NCI-H82 (cell line): ENCODE measurements at places on chromosomes 13 and 19.

GRCh38 chr13:37144661-37145060, 39.2 kb upstream of the CSNK1A1L start:
- no peak for DNase-seq

DNA sequence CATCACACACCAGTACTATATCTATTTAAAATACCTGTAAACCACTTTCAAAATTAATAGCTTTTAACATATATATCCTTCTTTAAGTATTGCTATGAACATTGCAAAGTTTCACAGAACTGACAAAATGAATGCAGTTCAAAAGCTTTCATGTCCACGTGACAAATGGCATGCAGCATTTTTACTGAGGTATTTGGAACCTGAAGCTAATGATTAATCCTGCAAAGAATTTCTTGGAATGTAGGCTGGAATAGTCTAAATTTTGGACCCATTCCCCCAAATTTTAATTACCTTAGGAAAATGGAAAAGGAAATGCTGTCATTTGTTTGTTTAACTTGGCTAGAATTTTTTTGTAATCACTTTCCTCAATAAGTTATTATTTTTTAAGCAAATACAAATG, 423.8 kb upstream of the GPC6 start:
- DNase-seq = no peak

GRCh38 chr19:32873247-32873959, 3.8 kb upstream of the SLC7A9 start:
- no peak for DNase-seq

DNA sequence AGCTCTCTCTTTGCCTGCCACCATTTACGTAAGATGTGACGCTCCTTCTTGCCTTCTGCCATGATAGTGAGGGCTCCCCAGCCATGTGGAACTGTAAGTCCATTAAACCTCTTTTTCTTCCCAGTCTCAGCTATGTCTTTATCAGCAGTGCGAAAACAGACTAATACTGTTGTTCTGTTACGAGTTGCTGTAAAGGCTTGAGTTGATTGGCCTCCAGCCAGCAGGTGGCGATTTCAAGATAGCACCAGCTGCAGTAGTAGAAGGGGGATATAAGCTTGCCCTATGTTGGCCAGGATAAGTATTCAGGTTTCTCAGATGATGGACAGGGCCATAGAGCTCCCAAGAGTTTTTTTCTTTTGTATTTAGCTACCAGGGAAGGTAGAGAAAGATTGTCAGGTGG, 385.5 kb downstream of the MZT1 start:
- DNase-seq = peak; percentile 22

- DNase-seq = no peak
These were observed 877.2 kb upstream of the PCDH20 start for GRCh38 chr13:62292714-62293480.

- DNase-seq = no peak
These were observed 81.4 kb downstream of the KCTD15 start for GRCh38 chr19:33878030-33878544.

DNA sequence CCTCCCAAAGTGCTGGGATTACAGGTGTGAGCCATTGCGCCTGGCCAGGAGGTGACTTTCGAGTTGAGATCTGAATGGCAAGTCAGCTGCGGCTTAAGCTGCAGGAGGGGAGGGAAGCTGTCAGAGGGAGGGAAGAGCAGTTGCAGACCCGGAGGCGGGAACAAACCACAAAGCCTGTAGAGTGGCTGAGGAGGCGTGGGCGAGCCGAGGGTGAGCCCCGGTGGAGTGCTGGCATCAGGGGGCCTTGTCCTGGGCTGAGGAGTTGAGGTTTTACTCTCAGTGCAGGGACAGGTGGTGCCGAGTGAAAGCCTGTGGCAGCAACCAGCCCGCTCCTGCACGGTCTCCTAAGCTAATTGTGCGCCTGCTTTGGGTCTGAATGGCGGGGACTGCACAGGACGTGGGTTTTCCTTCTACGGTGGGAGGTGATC, 24.2 kb downstream of the PPP1R37 start:
- DNase-seq = peak; percentile 76

DNA sequence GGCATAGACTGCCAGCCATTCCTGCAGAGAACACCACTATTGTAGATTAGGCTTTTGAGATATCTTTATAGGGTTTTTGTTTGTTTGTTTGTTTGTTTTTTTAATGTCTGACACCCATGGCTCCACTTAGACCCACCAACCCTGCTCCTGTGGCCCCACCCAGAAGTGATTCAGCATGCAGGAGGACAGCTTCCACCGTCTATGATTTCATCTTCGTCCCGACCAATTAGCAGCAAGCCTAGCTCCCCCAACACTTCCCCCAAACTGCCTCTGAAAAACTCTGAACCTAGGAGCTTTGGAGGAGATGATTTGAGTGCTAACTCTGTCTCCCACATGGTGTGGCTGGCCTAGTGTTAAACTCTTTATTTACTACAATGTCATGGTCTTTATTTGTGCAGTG, 108.3 kb upstream of the RXFP2 start:
- DNase-seq = no peak

GRCh38 chr13:41500511-41500910, 43.2 kb downstream of the RGCC start:
- DNase-seq = no peak

DNA sequence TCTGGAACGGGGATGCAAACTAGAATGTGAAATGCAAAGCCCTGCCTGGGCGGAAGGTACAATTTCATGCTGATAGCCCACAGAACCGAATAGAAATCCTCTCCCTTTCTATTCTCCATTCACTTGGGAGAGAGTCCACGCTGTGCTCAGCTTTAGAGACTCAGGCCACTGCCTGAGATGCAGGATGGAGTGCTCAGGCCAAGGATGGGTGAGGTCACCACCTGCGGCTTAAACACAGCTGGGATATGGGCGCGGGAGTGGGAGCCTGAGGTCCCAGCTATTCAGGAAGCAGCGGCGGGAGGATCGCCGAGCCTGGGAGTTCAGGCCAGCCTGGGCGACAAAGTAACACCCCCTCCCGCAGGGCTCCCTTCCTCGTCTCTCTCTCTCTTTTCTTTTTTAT, 446 bp upstream of the ZNF83 start:
- DNase-seq = peak; percentile 53

- peak; percentile 85 for DNase-seq
These were observed 3.6 kb upstream of the HPN start for GRCh38 chr19:35037716-35038622.

DNA sequence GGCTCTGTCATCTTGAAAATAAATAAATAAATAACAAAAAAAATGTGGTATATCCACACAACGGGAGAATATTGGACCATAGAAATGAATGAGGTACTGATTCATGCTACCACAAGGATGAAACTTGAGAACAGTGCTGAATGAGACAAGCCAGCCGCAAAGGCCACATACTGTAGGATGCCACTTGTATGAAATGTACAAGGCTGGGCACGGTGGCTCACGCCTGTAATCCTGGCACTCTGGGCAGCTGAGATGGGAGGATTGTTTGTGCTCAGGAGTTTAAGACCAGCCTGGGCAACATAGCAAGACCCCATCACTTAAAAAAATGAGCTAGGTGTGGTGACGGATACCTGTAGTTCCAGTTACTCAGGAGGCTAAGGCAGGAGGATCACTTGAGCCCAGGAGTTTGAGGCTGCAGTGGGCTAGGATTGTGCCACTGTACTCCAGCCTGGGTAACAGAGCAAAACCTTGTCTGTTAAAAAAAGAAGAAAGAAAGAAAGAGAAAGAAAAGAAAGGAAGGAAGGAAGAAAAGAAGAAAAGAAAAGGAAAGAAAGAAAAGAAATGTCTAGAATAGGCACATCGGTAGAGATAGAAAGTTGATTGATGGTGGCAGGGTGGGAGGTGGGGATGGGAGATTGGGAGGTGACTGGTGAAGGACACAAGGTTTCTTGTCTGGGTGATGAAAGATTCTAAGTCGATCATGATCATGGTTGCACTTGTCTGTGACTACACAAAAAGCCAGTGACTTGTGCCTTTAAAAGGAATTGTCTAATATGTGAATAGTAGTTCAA, 20.3 kb downstream of the HPN start:
- no peak for DNase-seq

DNA sequence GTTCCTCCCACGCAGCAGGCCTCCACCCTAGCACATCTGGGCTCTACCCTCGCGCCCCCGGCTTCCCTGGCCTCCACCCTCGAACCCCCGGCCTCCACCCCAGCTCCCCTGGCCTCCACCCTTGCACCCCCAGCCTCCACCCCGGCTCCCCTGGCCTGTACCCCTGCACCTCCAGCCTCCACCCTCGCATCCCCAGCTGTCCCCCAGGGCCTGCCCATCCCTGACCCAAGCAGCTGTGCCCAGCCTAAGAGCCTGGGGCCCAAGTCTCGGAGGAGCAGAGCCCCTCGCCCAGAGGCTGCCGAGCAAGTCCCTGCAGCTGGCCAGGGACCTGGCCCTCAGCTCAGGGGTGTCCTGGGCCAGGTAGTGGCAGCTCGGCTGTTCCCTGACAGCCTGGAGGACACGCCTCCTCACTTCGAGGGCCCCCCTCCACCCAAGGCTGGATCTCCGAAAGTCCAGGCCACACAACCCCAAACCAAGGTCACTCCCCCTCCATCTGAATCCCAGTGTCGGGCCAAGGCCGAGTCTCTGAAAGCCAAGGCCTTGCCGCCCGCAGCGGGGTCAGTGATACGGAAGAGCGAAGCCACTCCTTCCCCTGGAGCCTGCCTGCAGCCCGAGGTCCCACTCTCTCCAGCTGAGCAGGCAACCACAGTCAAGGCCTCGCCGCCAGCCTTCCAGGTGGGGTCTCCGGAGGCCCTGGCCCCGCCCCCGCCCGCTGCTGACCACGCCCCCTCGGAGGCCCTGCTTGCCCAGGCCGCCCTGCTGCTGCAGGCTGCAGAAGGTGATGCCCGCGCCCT, 7.9 kb upstream of the ARHGAP33 start:
- peak; percentile 58 for DNase-seq

DNA sequence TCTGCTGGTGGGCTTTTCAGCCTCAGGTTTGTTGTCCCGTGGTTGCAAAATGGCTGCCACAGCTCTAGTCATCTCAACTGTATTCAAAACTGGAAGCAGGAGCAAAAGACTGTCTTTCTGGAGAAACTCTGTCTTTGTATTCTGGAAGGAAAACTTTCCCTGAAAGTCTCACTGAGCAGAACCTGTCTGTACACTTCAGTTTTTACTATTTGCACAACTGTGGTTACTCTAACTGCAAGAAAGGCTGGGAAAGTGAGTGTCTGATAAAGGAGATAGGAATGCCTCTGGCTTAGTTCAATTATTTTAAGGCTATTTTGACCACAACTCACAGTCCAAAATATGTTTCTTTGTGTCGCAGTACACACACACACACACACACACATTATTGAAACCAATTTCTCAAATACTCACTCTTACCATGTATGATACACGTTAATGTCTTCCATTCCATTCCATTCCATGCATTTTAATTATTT, 49.7 kb upstream of the EHD2 start:
- DNase-seq = no peak

DNA sequence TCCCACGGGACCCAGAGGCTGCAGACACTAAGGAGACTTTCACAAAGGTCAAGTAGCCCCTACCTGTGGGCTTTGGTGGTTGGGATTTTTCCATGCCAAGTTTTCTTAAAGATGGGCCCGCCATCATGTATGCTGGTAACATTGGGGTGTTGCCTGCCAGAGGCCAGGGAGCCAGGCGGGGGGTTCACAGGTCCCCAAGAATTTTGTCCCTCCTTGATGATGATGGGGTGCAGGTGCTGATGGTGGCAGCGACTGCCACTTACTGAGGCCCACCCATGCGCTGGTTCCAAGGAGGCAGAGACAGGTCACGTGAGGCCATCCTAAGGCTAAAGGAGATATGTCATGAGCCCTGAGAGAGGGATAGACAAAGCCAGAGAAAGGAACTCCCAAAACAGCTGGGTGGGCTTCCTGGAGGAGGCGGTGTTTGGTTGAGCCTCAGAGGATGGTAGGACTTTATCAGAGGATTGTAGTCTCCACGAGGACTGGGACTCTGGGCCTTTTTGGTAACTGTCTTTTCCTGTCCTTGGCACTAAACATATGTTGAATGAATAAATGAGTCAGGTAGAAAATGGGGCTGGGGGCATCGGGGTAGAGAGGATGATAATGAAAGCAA, 14.4 kb downstream of the PLEKHF1 start:
- no peak for DNase-seq

DNA sequence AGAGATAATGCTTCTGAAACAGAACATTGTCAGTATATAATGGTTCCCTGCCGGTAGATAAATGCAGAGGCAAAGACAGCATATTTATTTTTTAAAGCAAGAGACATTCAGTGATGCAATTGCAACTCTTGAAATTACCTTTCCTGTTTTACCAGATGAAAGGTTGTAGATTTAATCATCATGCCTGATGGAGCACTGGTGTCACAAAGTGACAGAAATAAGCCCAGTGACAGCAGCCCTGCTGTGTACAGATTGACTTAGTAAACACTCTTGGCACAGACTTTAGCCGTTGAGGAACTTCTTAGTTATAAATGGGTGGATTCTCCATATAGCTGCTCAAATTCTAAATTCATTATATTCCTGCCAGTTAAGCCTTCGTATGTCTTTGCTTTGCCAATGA, 172.5 kb downstream of the ITGBL1 start:
- DNase-seq = no peak

DNA sequence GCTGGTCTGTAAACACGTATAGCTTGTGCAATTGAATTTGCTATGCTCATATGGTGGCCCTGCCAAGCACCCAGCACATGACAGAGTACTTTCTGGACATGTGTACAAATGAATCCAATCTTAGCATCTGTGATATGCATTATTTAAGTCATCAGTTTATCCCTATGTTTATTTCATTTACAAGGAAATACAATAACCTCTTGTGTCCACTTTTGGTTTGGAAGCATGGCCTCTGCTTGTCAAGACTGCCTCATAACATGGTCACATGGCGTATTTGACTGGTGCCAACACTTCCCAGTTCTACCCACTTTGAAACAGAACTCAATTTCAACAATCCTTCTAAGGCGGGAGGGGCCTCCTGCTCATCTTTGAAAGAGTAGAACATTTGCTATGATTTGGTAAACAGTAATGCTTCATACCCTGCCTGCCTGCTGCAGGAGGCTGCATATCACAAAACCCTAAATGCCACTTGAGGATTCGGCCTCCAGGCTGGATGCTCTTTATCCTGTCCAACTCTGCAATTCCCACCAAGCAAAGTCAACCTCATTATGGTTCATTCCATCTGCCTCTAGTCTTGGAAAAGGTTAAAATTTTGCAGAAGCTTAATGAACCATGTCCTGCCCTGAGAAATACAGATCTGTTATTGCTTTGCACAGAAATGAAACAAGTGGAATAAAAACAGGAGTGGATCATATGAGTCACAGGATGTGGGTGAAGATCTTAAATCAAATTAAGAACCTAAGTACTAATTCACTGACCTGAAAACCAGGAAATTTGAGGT, 151.3 kb downstream of the CYSLTR2 start:
- no peak for DNase-seq

DNA sequence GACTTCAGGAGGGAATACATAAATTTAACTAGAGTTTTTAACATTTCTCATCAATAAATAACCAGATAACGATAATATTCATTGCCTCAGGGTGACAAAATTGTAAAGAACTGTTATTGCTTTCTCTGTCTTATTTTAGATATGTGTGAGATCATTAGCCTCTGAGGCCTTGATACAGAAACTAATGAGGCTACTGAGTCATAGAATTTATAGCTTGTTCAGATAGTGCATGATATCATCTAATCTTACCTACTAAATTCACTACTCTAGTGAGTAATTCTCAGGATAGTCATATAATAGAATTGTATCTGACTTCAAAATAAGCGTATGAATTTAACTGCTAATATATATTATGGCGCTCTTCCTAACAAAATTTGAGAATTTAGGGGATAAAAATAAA, 360.8 kb upstream of the KLHL1 start:
- DNase-seq = no peak

- DNase-seq = no peak
These were observed 31.6 kb upstream of the SLC46A3 start for GRCh38 chr13:28750187-28751045.

GRCh38 chr13:102536695-102537485, 59.9 kb upstream of the TPP2 start:
- no peak for DNase-seq
